ENCODE measurements at places on chromosomes 16 and 17. TPM values are rescaled to one million over a fixed set of nuclear protein-coding genes. Genes with fewer than 3 reads are reported as not detected.

SDR42E1 gene
- not detected for total RNA-seq

KCNH4 gene
- total RNA-seq, result not detected

KRTAP9-3 gene
- total RNA-seq, result not detected

KPNB1 gene
- 222 TPM for total RNA-seq

SERPINF2 gene
- 0.69 TPM for total RNA-seq

FSCN2 gene
- 1.1 TPM for total RNA-seq

BRICD5 gene
- 1.1 TPM for total RNA-seq

CDK3 gene
- 2.4 TPM for total RNA-seq

TBX2 gene
- 13.8 TPM for total RNA-seq

KRTAP9-9 gene
- total RNA-seq, result not detected

CD300C gene
- not detected for total RNA-seq

CCL5 gene
- total RNA-seq, result not detected

DNAI2 gene
- total RNA-seq, result not detected

OTOA gene
- total RNA-seq, result not detected

RNF157 gene
- total RNA-seq, result 0.10 TPM

CCL2 gene
- 167 TPM for total RNA-seq

MRPS34 gene
- 83.6 TPM for total RNA-seq

CORO1A gene
- total RNA-seq, result 0.15 TPM

UNC13D gene
- total RNA-seq, result 0.12 TPM

CLEC19A gene
- total RNA-seq, result not detected

ATP6V0A1 gene
- 28.2 TPM for total RNA-seq

C17orf50 gene
- total RNA-seq, result not detected

UTS2R gene
- total RNA-seq, result not detected

TP53TG3D gene
- not detected for total RNA-seq

PTX4 gene
- not detected for total RNA-seq

HSDL1 gene
- total RNA-seq, result 9.0 TPM

SPNS3 gene
- not detected for total RNA-seq

ZNF286A gene
- total RNA-seq, result 51.4 TPM

IL17C gene
- total RNA-seq, result not detected

DOC2A gene
- total RNA-seq, result not detected

MYH11 gene
- total RNA-seq, result 0.37 TPM

RBL2 gene
- 29.0 TPM for total RNA-seq

ITGAD gene
- total RNA-seq, result not detected

ACD gene
- 12.9 TPM for total RNA-seq

Measured in cardiac ventricle fibroblast (primary cell).